GM12865 (cell line): ENCODE measurements at places on chromosomes 1 and 21.

DNA sequence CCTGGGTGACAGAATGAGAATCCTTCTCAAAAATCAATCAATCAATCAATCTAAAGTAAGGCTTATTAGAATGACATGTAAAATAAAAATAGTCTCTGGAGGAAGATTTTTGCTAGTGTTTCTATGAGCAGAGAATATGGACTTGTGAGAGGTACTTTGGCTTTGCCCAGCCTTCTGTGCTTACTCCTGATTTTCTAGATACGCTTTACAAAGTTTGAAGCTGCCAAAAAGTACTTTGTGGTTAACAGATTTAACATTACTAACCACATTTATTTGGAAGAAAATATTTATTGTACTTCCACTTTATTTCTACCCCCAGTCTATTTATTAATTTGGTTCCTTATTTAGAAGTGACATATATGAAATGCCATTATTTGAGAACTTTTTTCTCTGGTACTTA lies 41.0 kb downstream of the CEP350 start:
- DNase-seq: no peak

DNA sequence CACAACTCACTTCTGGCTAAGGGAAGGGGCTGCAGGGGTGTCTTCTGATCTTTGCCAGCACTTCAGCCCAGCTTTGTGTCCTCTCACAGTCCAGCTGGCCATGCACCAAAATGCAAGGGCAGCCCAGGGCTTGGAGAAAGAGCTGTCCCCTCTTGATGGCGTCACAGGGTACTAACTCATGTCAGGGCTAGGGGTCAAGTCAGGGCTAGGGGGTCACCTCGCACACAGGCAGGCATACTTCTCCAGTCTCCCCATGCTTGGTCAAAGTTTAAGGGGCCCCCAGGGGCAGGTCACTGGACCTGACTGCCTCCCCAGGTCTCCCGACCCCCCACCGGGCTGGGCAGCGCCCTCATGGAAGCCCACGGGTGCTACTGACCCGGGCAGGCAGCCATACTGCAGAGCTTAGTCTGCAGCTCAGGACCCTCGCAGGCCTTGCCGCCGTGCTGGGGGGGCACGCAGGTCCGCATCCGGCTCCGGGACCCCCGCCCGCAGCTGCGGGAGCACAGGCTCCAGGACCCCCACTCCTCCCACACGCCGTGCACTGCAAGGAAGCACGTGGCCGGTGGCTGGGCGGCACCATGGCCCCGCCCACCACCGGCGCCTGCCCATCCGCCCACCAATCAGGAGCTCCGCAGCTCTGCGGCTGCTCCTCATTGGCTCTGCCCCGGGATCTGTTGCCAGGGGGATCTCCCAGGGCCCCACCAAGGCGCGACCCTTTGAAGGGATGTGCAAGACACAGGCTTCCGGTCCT lies 21.5 kb downstream of the ADGRB2 start:
- DNase-seq: no peak

- DNase-seq: no peak
Measured at GRCh38 chr1:62317021-62317768, 2.0 kb downstream of the KANK4 start.

DNA sequence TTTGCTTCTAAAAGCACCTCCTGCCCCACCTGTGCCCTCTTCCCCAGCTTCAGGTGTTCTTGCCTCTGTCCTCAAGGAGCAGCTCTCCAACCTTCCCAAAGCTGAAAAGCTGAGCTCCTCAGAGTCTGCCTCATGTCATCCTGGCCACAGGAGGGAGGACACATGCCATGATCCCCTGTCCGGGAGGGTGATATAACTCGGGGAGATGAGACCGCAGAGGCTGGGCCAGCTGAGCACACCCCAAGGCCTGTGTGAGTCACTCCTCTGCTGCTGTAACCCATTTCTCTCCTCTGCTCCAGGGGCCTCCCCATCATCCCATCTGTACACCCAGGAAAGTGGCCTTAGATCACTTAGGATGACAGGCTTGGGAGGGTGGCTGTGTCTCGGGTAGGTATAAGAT lies 49.8 kb downstream of the EPHB2 start:
- DNase-seq: no peak

GRCh38 chr1:234865171-234866006 lies 255.4 kb upstream of the IRF2BP2 start:
- DNase-seq: no peak
